NCI-H187 (cell line): ENCODE measurements at places on chromosomes 11 and 22.

DNA sequence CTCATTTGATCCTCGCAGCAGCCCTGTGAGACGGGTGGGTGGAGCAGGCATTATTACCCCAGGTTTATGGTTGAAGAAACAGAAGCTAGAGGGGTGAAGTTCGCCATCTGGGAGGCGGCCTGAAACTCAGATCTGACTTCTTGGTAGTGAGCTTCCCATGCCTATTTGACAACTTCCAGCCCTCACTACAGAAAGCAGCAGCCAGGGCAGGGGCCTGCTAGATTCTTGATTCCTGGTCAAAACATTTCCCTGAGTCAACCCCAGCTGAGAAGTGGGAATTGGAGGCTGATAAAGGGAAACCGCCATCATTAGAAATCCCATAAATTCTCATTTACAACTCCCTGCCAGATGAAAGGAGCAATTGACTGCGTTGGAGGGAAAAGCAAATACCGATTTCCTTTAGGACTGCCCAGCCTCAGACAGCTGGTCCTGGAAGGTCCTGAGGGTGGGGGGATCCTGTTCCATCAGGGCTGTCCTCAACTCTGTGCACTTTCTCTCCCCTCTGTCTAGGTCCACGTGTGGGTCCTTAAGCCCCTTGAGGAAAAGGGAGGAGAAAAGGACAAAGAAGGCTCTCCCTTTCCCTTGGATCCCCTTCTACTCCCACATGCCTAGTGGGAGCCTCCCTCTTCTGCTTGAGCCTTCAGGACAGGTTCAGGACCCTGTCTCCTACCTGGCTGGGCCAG lies 10.2 kb upstream of the NECTIN1 start:
- DNase-seq: no peak

DNA sequence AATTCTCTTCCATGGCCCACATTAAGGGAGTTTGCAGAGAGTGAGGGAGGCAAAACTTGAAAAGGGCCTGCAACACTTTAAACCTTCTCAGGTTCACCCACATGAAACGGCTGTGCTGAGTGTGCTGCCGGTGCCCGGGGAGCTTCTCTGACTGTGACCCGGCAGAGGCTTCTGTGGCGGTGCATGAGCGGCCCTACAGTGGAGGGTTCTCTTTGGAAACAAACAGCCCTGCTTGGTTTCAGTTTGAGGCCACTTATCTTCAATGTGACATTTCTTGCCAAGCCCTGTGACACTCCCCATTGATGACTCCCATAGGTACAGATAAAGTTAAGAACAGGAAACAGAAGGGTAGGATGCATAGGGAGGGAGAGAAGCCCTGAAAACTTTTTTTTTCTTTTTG lies 31.8 kb downstream of the FAM118A start:
- no peak for DNase-seq

GRCh38 chr22:27672721-27673418 lies 128.7 kb downstream of the MN1 start:
- DNase-seq: no peak

GRCh38 chr22:33867118-33867866 lies 53.0 kb downstream of the LARGE1 start:
- no peak for DNase-seq
